Right ventricle myocardium inferior (tissue), 1 donor: ENCODE measurements at places on chromosomes 5 and 9. TPM values are rescaled to one million over a fixed set of nuclear protein-coding genes. Genes with fewer than 3 reads are reported as not detected.

GRCh38 chr9:3931996-3932906 is 367.6 kb downstream of the GLIS3 start:
- DNase-seq, result no peak

DNA sequence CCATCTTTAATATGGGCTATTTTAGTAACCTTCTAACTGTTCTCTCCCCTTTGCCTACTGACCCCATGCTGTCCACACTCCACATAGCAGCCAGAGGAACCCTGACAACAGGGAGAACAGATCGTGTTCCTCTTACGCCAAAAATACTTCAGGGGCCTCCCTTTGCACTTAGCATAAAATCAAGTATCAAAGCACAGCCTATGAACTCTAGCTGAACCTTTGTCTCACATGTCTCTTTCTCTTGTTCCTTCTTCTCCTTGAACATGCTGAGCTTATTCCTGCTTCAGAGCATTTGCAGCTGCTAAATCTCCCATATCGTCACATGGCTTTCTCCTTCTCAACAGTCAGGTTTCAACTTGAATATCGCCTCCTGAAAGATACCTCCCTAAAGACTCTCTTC is 698.8 kb upstream of the C9orf72 start:
- no peak for DNase-seq

- DNase-seq, result no peak
Measured at GRCh38 chr5:28542987-28543386, 1504.6 kb upstream of the CDH9 start.

DNA sequence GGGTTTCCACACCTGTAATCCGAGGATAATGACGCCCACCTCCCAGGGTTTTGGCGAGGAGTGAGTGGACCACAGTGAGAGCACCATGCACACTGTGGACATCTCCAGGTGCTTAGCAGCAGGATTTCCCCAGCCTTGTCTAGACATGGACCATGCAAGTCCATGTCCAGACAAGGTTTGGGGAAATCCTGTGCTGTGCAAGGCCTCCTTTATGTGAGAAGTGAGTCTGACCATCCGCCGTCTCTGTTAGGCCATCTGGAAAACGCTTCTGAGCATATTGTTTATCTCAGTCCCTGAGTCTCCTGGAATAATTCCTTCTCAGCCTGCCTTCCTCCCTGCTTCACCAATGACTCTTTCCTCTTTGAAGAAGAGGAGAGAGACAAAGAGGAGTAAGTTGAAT is 26.2 kb upstream of the TNFAIP8 start:
- DNase-seq, result no peak

GRCh38 chr5:45491368-45491767 is 204.8 kb downstream of the HCN1 start:
- no peak for DNase-seq

DNA sequence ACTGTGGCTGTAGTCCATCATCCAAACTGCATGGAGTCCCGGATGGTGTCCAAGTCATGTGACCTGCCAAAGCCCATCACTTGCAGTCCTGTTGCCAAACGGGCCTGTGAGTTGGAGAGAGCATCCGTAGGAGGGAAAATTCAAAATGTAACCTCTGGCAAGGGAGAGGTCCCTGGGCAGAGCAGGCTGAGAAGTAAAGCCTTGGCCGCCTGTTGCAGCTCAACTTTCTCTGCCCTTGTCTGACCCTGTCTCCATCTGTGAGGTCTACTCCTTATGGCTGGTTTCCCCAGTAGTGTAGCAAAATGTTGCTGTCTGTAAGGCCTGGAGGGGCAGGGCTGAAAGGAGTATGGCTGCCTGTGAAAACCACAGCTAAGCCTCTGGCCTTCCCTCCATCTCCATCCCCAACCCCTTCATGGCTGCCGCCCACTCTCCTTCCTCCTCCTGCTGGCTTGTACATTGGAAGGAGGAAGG is 163.5 kb downstream of the SEMA6A start:
- no peak for DNase-seq

The ADGRD2 gene
- total RNA-seq, result not detected

DNA sequence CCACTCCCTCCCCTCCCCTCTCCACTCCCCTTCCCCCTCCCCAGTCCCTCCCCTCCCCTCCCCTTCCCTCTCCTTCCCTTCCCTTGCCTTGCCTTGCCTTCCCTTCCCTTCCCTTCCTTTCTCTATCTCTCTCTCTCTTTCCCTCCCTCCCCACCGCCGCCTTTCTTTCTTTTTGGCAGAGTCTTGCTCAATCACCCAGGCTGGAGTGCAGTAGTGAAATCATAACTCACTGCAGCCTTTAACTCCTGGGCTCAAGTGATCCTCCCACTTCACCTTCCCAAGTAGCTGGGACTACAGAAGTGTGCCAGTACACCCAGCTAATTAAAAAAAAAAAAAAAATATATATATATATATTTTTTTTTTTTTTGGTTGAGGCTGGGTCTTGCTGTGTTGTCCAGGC is 45.5 kb downstream of the IL31RA start:
- DNase-seq, result no peak
